Activated CD8-positive, alpha-beta memory T cell treated with anti-CD3 and anti-CD28 coated beads, Interleukin-2, amount 50 U/mL, for 48 hours (primary cell): ENCODE measurements at places on chromosomes 5 and 9.

DNA sequence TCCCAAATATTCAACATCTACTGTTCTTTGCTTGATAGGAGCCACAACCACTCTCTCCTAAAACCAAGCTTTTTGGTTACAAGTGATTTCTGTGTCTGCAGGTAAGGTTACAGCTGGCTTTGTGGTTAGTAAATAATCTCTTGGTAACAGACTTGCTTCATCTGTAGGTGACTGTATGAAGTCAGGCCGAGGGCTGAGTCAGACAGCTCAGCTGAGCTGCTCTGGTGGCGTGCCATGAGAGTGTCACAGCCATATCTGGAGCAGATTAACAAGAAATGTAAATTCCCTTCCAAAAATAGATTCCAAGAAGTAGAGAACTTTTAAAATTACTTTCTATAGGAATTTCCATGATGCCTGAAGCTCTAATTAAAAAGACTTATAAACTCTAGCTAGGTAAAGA is 23.7 kb upstream of the TAS2R1 start:
- DNase-seq: no peak

- DNase-seq: no peak
Observed at GRCh38 chr9:116986015-116986414, 298.9 kb downstream of the TRIM32 start.

- DNase-seq: no peak
Observed at GRCh38 chr5:21862986-21863385, 990.2 kb downstream of the CDH12 start.

DNA sequence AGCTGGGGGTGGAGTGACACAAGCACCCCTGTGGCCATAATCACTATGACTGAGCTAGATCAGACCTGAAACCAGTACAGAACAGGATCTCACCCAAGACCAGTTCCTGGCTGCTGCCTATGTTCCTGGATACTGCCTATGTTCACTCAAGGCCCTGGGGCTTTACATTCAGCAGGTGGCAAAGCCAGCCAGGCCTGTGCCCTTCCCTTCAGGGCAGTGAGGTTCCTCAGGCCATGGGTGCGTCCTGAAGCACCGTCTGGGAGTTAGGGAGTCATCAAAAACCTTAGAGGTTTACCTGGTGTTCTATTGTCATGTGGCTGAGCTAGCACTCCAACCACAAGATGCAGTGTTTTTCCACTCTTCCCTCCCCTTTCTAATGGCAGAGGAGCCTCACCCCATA is 419.8 kb downstream of the TMEM232 start:
- no peak for DNase-seq

GRCh38 chr9:91902475-91903125 is 47.4 kb downstream of the ROR2 start:
- DNase-seq: no peak

- DNase-seq: no peak
Observed at GRCh38 chr5:140221697-140222223, 46.8 kb downstream of the CYSTM1 start.

DNA sequence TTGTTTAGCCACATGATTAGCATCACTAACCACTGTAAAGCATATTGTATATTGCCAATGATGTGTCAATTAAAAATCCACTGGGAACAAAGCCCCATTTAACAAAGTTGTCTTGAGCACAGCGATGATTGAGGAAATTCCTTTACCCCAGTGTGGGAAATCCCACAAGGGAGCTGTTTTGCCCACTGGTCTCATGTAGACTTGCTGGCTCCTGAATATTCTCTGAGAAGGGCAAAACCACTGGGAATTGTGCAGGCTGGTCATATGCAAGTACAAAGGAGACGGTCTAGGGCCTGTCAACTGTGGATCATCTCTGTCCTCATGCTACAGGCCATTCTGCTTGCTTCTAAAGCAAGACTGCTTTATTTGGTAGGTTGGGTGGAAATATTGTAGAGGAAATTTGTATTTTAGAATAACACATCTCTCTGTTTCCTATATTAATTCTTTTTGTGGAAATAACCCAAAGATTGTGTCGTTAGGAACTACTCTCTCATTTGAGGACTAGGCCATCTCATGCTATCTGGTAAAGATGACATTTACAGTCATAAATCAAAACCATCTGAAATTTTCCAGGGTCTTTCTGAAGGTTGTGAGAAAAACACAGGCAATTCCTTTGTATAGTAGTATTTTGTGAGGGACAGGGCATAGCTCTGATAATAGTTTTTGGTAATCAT is 60.2 kb downstream of the PARP8 start:
- DNase-seq: no peak

DNA sequence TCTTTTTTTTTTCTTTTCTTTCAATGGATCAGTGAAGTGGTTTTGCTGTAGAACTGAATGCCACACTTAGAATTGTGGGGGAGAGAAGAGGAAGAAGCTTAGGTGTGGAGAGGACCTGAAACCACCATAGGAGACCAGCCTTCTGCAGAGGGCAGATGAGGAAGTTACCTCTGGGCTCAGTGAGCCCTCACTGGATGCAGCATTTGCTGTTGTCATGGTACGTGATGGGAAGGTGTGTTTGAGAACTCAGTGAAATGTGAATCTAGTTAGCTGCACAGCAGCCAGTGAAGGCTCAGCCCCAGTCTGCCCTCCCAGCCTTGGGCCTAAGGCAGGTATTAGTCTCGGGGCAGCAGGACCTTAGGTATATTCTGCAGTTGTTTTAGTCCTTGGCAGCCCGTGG is 17.5 kb downstream of the CYFIP2 start:
- DNase-seq: no peak

GRCh38 chr5:129445379-129445778 is 14.7 kb upstream of the ADAMTS19 start:
- no peak for DNase-seq

- DNase-seq: peak; percentile 81
Observed at GRCh38 chr9:137077010-137077747, at the start of gene UAP1L1. Gene UAP1L1 (plus strand): TSS chr9:137077517. CDS start chr9:137077533, 16 bp downstream.

DNA sequence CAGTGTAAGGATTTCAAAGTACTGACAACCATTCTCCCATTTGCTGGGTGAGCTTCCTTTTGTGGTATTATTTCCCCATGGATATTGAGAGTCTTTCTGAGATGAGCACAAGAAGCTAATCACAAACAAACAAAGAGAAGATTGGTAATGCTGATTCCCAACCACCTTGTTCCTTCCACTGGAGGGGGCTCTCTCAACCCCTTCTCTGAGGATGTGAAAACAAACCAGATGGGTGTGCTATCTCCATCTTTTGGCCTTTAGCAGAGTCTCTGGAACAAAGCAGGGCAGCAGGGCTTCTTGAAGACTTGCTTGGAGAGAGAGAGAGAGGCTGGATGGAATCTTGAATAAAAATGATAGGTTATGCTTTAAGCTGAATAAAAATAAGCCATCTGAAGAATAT is 576.7 kb upstream of the ZNF462 start:
- DNase-seq: no peak

GRCh38 chr5:42520203-42520602 is 97.0 kb downstream of the GHR start:
- no peak for DNase-seq

DNA sequence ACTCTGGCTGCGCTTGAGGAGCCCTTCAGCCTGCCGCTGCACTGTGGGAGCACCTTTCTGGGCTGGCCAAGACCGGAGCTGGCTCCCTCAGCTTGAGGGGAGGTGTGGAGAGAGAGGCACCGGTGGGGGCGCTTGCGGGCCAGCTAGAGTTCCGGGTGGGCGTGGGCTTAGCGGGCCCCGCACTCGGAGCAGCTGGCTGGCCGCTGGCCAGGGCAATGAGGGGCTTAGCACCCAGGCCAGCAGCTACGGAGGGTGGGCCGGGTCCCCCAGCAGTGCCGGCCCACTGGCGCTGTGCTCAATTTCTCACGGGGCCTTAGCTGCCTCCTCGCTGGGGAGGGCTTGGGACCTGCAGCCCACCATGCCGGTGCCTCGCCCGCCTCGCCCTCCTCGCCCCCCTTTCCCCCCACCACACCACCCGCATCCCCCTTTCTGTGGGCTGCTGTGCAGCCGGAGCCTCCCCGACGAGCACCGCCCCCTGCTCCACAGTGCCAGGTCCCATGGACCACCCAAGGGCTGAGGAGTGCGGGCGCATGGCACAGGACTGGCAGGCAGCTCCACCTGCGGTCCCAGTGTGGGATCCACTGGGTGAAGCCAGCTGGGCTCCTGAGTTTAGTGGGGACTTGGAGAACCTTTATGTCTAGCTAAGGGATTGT is 954.5 kb downstream of the DTWD2 start:
- DNase-seq: no peak

GRCh38 chr5:125390326-125390725 is 643.9 kb upstream of the ZNF608 start:
- DNase-seq: no peak

DNA sequence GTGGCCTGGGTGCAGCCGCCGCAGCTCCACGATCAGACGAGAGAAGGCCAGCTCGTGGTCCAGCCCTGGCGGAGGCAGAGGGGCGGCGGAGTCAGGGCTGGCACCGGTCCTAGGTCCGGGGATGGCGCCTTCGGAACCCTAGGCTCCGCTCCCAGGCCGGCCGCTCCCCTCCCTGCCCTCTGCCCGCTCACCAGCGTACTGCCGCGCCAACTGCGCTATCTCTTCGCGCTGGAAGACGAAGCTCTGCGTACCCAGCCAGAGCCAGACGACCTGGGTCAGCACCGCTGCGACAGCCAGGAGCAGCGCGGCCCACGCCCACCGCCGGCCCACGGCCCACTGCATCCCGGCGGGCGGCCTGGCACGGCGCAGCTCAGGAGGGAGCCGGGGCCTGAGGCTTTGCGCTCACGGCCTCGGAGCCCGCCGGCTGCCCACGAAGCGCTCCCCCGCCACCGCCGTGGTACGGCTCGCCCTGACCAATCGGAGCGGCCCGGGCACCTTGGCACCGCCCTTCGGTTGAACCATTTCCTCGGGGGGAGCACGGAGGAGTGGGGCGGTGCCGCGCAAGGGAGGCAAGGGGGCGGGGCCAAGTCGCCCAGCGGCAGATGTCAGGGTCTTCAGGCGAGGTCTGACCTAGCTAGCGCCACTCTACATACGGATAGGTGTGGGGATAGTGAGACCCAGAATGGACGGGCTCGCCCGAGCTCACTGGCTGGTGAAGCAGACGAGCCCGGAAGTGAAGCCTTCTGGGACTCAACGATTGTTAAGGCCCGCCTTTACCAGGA is at the start of gene SIGMAR1:
TSS of gene SIGMAR1 (minus strand) at position 432 of the 782 bp plus-strand sequence. CDS start at position 342, 90 bp downstream.
- peak; percentile 96 for DNase-seq

DNA sequence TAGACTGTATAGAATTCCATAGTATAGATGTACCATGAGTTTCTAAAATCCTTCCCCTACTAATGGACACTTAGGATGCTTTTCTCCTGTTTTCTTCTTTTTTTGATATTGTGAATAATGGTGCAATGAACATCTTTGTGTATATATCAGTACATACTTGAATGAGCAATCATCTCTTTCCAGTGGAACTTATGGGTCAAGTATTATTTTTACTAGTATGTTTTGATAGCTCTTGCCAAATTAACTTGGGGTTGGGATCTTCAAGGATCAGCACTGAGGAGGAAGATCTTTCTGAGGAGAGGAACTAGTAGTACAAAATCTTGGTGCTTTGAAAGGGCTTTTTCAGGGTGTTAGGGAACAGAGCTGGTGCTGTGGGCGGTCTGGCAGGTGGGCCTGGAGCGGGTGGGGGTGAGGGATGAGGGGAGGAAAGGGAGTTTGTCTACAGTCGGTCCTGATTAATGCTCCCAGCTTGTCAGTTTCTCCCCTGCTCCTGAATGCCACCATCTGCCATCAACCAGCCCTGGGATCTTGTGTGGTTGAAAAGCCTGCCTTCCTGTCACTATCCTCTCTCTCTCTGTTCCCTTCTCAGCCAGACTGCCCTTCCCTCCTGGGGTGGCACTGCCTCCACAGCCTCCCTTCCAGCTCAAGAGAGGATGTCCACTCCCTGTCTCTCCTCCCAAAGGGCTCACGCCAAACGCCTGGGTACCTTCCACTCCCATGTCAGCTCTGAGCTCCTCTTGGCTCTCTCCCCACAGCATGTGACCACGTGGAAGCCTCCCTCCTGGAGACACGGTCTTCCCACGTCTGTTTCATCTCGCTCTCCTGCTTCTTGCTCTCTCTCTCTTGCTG is 185.9 kb downstream of the DAB2IP start:
- peak; percentile 46 for DNase-seq
